ENCODE measurements at places on chromosomes 12 and 14.

GRCh38 chr14:63470962-63471793 is 72.0 kb downstream of the PPP2R5E start:
- no peak for DNase-seq

DNA sequence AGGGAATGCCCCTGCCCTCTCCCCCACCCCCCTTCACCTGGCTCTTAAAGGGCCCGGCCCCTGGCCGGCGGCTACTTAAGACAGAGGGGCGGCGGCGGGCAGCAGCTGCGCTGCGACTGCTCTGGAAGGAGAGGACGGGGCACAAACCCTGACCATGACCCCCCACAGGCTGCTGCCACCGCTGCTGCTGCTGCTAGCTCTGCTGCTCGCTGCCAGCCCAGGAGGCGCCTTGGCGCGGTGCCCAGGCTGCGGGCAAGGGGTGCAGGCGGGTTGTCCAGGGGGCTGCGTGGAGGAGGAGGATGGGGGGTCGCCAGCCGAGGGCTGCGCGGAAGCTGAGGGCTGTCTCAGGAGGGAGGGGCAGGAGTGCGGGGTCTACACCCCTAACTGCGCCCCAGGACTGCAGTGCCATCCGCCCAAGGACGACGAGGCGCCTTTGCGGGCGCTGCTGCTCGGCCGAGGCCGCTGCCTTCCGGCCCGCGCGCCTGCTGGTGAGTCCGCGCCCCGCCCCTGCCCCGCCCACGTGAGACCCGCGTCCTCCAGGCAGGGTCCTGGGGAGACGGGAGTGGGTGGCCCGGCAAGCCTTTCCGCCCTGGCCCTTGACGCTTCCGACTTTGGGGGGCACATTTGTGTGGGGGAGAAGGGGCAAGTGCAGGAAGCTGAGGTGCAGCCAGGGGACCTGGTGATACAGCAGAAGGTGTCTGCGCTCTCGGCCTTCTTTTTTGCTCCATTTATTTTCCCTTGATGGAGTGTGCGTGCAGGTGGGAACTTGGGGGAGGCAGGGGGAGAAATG is at the start of gene IGFBP6:
IGFBP6 (plus strand) TSS at position 104 of the 790 bp plus-strand sequence; CDS start at position 155, 51 bp downstream.
- DNase-seq: peak; percentile 62

GRCh38 chr12:120007272-120007671 is 18.2 kb downstream of the BICDL1 start:
- no peak for DNase-seq

DNA sequence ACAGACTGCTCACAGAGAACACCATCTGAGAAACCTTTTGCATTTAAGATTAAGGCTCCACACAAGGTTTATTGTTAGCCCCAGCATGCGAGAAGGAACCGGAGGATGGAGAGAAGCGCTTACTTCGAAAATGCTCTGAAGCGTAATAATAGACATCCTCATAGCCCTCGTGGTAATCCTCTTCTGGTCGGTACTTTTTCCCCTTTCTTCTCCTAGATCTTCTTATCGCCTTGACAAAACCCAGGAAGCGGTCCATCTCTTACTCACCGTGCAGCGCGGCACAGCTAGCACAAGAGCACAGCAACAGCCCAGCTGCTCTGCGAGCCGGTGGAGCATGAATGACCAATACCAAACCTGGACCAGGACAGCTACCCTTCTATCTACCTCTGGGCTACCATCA is 125.1 kb upstream of the GRIP1 start:
- DNase-seq: no peak

GRCh38 chr12:115828168-115828567 is 449.3 kb downstream of the MED13L start:
- no peak for DNase-seq

DNA sequence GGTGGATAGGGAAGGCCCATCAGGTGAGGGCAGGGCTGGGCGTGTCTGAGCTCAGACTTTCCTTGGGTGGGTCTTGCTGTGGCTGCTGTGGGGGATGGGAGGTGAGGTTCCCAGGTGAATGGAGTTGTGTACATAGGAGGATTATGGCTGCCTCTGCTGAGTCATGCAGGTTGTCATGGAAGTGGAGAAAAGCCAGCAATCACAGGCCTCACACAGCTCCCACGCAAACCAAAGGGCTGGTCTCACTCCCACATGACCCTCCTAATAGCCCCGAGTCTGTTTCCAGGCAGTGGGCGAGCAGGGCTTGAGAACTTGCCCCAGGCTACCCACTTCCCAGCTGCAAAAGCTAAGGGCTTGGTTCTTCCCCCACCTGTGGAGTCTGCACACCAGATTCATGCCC is 149.5 kb downstream of the IPO8 start:
- no peak for DNase-seq

GRCh38 chr12:31620311-31620710 is 29.4 kb upstream of the DENND5B start:
- DNase-seq: no peak

DNA sequence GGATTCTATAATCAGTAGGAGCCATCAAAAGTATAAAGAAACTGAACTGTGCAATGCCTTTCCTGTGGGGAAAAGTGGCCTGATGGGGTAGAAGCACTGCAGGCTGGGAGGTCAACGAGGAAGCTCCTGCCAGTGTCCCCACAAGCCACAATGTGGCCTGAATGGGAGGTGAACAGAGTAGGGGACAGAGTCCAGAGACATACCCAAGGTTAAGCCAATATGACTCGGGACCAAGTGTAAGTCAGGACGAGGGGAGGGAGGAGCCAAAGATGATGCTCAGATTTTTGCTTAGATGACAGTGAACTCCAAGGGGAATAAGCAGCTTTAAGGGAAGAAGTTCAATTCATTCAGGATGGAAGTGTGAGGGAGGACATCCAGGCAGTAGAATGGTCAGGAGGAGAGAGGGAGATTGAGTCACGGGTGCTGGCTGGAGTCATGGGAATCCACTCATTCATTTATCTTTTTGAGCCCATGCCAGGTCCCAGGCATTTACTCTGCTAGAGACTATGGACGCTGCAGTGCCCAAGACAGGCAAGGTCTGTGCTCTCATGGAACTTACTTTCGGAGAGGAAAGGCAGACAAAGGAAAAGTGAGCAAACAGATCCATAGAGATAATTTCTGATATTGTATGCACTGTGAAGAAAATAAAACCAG is 29.1 kb downstream of the DPF3 start:
- DNase-seq: no peak

Measured in T47D (cell line).